ENCODE measurements at places on chromosomes 3 and 15.

GRCh38 chr15:76114561-76114960 lies 54.8 kb downstream of the TMEM266 start:
- no peak for DNase-seq

GRCh38 chr15:67761343-67761742 lies 64.0 kb upstream of the SKOR1 start:
- DNase-seq = peak; percentile 2

DNA sequence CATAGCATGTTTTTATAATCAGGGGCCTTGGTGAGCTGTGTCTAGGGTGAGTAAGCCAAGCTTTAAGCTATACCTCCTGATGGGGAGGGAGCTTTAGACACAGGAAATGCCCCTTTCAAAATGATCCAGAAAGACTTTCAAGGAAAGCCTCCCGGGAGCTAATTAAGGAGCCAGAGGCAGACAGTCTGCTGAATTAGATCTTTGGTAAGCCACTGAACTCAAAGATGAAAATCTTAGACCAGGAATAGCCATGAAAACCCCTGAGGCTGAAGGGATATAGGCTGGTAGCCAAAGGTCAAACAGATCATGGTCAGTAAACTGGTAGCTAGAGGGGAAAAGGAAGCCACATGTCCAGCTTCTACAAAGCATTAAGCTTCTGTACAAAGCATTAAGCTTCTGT lies 42.7 kb upstream of the GAP43 start:
- no peak for DNase-seq

DNA sequence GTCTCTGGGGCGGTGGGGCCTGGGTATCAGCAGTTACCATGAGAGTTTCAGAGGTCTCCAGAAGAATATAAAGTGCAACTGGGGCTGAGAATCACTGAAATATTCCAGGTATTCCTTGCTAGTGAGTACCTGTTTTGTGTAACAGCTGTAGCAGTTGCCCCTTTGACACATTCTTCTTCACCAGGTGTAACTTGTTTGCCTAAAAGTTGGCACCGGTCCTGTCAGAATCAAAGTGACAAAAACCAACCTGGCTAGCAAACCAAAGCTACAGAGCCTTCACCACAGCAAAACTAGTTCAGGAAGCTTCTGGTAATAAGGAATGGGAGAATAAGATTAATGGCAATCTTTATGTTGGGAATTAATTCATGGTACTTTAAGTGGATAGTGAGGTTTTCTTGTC lies 296.0 kb downstream of the NAALADL2 start:
- DNase-seq = peak; percentile 15

GRCh38 chr15:92941668-92942067 lies 41.5 kb downstream of the CHD2 start:
- DNase-seq = no peak

DNA sequence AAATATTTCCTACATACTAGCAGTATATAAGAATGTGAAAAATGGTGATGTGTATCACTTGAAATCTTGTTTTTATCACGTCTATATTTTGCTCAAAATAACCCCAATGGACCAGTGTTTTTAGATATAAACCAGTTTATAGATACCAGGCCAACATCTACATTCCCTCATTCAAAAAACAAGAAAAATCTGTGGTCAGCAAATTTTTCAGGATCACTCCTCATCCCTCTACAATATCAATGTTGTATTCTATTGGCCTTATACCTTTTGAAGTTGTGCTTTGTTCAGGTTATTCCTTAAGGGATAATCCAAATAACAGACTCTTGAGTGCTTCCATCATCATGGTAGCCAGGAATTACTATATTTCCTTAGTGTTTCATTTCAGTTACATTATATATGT lies 332.9 kb upstream of the ARRDC4 start:
- DNase-seq = no peak

GRCh38 chr3:113571360-113571759 lies 39.0 kb downstream of the SIDT1 start:
- no peak for DNase-seq

DNA sequence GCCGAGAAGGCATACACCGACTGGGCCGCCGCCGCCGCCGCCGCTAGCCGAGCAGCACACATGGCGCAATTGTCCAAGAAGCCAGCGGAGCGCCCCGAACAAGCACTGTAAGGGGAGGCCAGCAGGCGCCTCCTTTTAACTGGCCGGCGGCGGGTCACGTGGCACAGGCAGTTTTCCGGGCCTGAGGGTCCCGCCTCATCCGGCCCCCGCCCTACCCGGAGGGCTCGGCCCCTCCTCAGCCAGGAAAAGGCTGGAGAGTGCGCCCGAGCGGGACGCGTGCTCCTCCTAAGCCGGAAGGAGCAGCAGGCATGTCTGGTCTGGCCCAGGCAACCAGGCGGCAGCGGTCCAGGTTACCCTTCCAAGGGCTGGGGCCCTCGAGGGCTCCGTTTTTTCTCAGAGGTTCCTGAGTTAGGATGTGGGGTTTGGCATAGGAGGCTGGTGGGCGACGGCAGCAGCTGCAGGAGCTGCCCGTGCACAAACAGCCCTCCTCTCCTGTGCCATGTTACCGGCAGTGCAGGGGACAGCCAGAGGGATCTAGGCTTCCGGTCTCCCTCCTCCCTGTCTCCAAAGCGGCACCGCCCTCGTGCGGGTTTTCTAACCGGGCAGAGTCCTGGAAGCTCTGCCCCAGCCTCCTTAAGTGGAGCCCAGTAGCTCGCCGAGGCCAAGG lies at the start of gene GPX1:
TSS of gene GPX1 (minus strand) at position 137 of the 667 bp plus-strand sequence. CDS start at position 62, 75 bp downstream.
- DNase-seq = peak; percentile 91
